Nucleus accumbens (tissue), 56 donors: ENCODE measurements at places on chromosomes 16 and 17.

DNA sequence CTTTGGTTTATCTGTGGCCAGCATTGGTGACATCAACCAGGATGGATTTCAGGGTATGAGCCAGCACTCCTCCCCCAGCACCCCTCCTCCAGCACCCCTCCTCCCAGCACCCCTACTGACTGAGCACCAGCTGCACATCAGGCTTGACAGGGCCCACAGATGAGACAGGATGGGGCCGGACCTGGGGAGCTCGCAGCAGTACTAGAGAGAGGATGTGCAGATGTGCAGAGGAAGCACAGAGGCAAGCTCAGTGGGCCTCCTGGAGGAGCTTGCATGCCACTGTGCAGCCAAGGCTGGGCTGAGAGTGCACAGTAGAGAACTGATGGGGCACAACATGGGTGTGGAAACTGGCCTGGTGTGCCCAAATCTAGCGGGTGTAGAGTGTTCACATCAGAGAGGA, 16.2 kb downstream of the ITGA3 start:
- DNase-seq: no peak

DNA sequence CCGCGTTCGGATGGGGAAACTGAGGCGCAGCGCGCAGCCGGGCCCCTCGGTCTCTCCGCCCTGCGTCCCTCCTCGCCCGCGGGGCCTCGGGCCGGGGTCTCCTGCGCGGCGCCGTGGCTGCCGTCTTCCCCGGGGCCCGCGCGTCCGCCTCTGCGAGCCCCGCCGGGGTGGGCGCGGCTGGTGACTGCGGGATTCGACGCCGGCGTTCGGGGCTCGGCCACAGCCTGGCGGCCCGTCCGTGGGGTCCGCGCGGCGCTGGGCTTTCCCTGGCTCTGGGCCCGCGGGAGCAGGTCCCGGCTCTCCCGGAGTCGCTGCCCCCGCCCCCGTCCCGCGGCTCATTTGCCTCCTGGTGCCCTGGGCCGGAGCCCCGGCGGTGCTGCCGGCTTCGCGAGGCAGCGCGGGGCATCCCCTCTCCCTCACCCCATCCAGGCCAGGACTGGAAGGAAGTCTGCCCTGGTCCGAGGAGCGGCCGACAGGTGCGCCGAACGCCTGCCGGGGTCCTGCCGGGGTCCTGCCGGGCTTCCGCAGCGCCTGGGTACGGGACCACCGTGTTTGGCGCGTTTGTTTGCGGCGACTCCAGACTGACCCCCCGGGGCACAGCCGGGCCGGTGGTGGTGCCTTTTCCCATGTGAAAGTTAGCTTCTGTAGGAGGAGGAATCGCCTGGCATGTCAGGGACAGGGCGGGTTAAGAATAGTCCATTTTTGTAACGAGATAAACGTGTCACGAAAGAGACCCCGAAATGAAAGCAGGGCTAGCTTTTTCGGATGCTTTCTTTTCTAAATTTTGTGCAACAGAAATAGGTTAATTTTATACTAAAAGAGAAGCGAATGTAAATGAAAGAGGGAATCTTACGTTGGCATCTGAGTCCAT, 671 bp downstream of the CHMP6 start:
- DNase-seq: no peak

DNA sequence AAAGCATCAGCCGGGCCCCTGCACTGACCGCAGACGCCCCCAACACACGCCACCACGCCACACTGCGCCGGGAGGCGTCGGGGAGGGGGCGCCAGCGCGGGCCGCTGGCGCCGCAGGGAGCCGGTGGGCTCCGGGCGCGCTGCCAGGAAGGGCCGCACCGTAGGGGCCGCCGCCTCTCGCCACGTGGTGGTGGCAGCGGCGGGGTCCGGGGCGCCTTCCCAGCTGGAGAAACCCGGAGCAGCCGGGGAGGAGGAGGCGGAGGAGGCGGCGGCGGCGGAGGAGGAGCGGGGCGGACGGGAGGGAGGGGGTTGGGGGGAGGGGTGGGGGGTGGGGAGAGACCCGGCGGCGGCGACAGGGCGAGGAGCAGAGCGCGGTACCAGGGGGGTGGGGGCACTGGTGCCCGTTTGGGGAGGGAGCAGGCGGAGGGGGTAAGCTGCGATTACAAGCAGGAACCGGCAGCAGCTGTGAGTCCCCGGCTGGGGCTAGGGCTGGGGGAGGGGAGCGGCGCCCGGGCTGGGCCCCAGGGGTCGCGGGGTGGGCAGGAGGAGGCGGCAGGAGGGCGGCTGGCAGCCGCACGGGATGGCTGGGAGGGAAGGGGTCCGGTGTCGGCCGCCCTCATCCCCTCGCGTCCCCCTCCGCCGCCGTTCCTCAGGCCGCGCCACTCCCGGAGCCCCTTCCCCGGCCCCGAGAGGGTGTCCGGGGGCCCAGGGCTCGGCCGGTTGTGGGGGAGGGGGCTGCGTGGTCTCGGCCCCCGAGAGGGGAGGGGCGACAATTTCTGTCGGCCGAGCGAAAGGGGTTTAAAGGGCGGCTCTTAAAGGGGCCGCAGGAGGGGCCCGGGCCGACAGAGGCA, at the start of gene TBKBP1:
Gene TBKBP1 (plus strand): TSS at position 431 of the 850 bp plus-strand sequence. CDS start 1,952 bp downstream, outside the sequence.
- no peak for DNase-seq

GRCh38 chr16:20937736-20938135, 37.2 kb downstream of the LYRM1 start:
- DNase-seq: no peak

DNA sequence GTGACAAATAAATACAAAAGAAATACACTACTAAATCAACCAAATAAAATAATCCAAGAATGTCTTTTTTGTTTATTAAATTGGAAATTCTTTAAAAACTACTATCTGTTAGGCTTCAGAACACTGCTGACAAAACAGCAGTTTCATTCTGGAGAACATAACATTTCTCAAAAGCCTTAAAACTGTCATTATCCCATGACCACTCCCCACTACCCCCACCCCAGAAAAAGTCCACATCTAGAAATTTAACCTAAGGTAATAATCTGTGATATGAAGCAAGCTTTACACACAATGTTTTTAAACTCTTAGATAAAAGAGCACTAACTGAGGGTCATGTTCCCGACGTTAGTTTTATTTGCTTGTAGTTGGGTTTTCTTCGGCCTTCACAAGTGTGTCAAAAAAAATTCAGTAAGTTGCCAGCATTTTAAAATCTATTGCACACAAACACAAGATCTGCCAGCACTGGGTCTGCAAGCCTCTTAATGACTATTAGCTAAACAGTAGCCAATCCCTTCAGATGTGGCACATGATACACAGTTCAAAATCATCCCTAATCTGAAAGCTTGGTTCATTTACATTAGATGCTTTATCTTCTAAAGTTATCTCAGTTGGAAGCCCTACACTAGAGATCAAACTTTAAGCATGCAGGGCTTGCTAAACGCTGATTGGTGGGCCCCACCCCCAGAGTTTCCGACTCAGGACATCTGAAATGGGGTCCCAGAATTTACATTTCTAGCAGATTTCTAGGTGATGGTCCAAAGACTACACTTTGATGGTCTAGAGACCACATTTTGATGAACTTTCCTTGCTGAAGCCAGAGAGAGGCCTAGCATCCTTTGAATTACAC, 75.2 kb downstream of the KANSL1 start:
- DNase-seq: no peak

DNA sequence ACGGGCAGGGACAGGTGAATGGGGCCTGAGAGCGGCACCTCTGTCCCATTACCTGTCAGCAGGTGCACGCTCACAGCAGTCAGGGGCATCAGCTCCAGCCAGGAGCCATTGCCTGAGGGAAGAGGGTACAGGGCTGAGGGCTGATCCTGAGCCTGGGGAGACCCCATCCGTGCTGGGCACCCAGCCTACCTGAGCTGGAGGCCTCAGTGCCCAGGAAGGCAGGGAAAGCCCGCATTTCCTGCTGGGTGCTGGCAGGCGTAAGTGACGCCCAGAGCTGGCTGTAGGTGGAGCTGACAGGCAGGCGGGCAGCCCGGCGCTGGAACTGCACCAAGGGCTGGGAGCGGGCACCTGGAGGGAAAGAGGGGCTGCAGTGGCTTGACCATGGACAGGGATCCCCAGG, 7.4 kb downstream of the FAM171A2 start:
- DNase-seq: no peak

- peak; percentile 16 for DNase-seq
Observed at GRCh38 chr16:88941913-88942909, 34.8 kb downstream of the CBFA2T3 start.

DNA sequence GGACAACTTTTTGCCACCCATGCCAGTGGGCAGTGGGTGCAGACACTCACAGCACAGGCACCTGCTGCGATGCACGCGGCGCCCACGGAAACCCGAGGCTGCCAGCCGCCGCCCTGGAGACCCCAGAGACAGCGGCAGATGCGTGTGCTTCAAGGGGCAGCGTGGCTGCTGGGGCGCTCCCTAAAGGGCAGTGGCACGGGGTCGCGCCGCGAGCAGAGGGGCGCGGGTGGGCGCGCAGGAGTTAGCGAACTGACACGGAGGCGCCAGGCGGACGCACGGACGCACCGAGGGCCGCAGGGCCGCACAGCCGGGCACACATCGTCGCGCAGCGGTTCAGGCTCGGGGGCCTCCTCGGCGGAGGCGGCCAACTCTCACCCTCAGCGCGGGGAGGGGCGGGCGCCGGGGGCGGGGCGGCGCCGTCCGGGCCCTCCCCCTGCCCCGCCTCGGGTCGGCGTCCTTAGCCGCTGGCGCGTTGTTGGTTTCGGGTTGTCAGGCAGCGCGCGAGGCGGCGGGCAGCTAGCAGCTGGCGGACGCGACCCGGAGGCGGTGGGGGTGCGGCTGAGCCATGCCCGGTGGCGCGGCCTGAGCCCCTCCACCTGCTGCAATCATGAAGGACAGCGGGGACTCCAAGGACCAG, at the start of gene KIF19:
Gene KIF19 (plus strand): TSS at position 484 of the 637 bp plus-strand sequence. CDS start 124 bp downstream, at position 608.
- peak; percentile 10 for DNase-seq

GRCh38 chr16:11833951-11834695, 17.2 kb downstream of the RSL1D1 start:
- no peak for DNase-seq

GRCh38 chr17:69143151-69143550, 1.5 kb upstream of the ABCA6 start:
- DNase-seq: no peak

- DNase-seq: no peak
Observed at GRCh38 chr17:42459801-42460281, 1.2 kb downstream of the ATP6V0A1 start.

GRCh38 chr16:67910158-67910557, 17.1 kb downstream of the PSKH1 start:
- DNase-seq: peak; percentile 77

DNA sequence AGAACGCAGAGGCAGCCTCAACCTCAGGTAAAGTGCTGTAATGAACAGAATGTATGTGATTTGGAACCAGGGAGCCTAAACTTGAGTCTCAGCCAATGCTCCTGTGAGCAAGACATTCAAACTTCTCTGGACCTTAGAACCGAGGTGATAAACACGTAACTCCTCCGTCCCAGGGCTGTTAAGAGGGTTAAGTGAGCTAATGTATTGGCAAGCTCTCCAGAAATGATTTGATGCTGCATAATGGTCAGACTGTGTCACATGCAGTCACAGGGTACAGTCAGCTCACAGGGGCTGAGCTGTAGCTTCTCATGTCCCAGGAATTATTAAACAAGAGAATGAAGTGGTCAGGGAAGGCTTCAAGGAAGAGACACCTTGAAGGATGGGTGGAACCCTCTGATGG, 10.0 kb upstream of the SLC4A1 start:
- DNase-seq: no peak

GRCh38 chr16:822174-822908, 21.8 kb upstream of the GNG13 start:
- no peak for DNase-seq

- no peak for DNase-seq
Observed at GRCh38 chr16:26605626-26606271, 461.0 kb upstream of the C16orf82 start.

DNA sequence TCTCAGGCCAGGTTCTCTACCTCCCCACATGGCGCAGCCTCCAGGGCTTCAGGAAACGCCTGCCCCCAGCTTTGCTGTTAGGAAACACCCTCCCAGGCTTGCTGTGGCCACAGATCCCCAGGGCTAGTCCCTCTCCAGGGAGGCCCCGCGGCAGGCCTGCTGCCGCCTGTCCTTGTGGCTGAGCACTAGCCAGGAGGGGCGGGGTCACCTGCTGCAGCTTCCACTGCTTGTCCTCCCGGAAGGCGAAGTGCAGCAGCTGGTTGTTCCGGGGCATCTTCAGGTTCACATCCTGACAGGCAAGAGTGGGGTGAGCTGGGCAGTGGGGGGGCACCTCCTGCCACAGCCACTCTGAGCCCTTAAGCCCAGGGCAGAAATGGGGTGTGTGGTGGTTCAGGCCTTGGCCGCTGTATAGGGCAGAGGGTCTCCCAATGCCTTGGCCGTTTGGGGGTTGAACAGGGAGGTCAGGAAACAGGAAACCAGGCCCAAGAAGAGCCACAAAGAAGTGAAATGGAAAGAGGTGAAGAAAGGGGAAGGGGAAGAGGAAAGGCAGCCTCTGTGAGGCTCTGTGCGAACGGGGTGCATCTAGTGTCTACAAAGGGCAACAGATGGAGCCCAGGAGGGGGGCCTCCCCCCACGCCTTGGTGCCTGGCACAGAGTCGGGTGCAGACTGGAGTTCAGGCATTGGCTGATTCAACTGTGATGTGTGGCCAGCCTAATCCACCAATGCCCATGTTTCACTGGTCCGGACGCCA, 2.0 kb downstream of the ROGDI start:
- peak; percentile 55 for DNase-seq
